Activated naive CD4-positive, alpha-beta T cell treated with Interleukin-2 at 50 U/mL for 16 hours (primary cell): ENCODE measurements at places on chromosomes 3 and 15.

- peak; percentile 38 for DNase-seq
These were observed 18.9 kb downstream of the EBLN2 start for GRCh38 chr3:73080216-73080966.

DNA sequence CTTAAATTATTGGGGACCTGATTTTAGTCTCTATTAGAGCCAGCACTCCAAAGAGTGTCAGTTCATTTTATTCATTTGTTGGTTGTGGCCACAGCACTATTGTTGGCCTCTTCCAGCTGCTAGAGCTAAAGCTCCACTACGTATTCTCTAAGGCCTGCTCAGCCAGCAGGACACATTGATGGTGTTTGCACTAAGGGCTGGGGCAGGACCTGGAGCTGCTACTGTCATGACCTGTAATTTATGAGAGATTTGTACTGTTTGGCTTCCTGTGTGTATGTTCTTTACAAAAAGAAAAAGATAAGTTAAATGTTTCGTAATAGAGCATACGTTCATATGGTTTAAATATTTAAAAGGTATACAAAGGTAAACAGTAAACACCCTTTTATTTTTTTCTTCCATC, 8.1 kb downstream of the GFM1 start:
- no peak for DNase-seq

DNA sequence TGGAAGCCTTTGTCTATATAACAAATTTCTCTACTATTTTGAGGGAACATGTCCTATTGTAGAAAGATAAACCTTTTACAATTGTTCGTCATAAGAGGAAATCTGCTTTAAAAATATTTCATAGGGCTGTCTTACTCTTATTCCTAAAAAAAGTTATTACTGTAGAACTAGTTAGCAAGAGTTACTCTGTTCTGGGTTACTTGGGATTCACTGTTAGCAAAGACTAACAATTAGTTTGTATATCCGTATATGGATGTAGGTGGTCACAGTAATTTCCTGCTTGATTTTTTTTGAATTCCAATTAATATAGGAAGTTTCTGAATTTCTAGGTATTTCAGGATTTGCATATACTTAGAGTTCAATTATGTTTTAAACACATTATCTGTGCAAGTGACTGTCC, 413.5 kb downstream of the RBMS3 start:
- no peak for DNase-seq

GRCh38 chr15:64919721-64920120, 8.0 kb downstream of the ANKDD1A start:
- no peak for DNase-seq

DNA sequence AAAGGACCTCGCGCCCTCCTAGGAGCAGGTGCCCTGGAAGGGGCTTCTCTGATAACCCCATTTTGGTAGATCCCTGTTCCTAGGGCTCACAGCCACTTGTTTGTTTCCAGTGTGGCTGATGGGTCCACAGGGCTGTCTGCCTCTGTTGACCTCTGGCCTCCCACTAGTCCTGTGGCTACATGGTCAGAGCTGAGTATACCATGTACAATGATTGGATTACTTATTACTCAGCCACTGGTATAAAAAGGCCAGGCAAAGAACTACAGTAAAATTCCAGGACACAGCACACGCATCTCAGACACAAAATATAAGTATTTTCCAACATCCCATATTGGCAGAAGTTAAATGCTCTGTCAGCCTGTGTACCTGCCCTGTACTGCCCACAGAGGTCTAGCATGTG, 277.3 kb downstream of the GABRG3 start:
- DNase-seq, result no peak

DNA sequence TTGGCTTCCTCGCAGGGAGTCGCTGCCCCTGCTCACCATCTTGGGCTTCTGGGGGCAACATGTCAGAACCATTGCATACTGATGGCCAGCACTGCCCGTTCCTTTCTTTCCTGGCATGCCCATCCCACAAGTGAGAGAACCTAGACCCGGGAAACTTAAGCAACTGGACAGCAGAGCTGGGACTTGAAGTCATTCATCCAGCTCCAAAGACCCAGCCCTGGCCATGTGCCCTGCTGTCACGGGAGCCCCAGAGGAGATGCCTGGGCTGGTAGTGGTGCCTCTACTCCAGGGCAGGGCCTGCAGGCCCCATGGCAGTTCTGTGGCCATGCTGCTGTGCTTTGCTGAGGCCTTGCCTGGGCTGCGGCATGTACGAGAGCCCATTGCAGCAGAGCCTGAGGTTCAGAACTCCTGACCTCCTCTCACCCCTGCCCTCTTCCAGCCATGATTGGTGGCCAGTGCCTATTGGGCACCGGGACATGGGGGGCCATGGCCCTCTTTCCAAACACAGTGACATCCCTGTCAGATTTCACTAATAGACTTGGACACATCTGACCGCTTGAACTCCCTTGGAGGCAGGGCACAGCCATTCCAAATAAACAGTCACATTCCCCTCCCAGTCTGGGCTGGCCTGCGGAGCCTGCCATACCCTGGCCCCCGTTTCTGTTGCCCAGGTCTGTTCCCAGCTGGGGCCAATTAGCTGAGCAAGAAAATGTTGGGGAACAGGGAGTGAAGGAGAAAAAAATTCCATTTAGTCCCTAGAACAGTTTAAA, 115.9 kb downstream of the EEFSEC start:
- DNase-seq, result no peak

GRCh38 chr3:61926923-61927322, 365.6 kb downstream of the PTPRG start:
- no peak for DNase-seq

- DNase-seq, result no peak
These were observed 46.3 kb downstream of the NANOGP8 start for GRCh38 chr15:35038626-35039451.
